Hepatic stellate cell (primary cell): ENCODE measurements at places on chromosomes 3 and 15.
A peak's percentile ranks its signal among the peaks of the same experiment; 100 is the strongest.

- DNase-seq: no peak
Measured at GRCh38 chr3:14915636-14916222, 31.7 kb upstream of the NR2C2 start.

GRCh38 chr3:54427941-54428871, 305.9 kb downstream of the CACNA2D3 start:
- DNase-seq: peak; percentile 29

- DNase-seq: peak; percentile 81
Measured at GRCh38 chr15:29924750-29925149, 102.5 kb upstream of the TJP1 start.

GRCh38 chr3:9834520-9835380, 9.1 kb downstream of the RPUSD3 start:
- no peak for DNase-seq

- DNase-seq: no peak
Measured at GRCh38 chr3:176579711-176580185, 617.5 kb downstream of the TBL1XR1 start.

DNA sequence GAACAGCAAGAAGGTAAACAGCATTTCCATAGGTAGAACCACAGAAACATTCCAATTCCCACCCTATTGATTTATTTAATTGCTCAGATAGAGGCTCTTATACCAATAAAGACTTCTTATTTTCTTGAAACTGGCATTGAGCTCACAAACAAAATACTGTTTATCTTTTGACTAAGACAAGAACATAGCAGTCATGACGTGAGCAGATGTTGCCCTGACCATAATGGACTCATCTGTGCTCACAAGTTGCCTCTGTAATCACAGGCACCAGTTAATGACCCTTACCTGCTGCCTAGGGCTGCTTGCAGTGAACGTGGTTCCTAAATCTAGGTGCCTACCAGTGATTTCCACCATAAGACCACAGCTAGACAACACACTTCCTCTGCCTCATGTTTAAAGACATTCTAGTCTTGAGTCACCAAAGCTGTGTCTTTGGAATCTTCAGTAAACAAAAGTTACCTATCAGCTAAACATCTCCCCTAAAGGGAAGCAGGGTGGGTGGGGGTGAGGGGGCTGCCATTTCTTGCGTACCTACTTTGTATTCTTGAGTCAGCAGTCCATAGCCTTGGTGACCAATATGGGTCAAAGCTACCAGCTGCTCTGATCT, 2.1 kb downstream of the FYCO1 start:
- DNase-seq: no peak

GRCh38 chr3:175287361-175287963, 428.3 kb downstream of the NAALADL2 start:
- no peak for DNase-seq

GRCh38 chr3:193835414-193835813, 242.4 kb downstream of the OPA1 start:
- no peak for DNase-seq

GRCh38 chr3:149813367-149814281, 609 bp downstream of the RNF13 start:
- peak; percentile 13 for DNase-seq

- no peak for DNase-seq
Measured at GRCh38 chr3:103440539-103441203, 1005.9 kb downstream of the ZPLD1 start.

- no peak for DNase-seq
Measured at GRCh38 chr3:114111060-114111770, 54.7 kb downstream of the QTRT2 start.

- no peak for DNase-seq
Measured at GRCh38 chr15:44812029-44812517, 75.7 kb downstream of the TRIM69 start.

DNA sequence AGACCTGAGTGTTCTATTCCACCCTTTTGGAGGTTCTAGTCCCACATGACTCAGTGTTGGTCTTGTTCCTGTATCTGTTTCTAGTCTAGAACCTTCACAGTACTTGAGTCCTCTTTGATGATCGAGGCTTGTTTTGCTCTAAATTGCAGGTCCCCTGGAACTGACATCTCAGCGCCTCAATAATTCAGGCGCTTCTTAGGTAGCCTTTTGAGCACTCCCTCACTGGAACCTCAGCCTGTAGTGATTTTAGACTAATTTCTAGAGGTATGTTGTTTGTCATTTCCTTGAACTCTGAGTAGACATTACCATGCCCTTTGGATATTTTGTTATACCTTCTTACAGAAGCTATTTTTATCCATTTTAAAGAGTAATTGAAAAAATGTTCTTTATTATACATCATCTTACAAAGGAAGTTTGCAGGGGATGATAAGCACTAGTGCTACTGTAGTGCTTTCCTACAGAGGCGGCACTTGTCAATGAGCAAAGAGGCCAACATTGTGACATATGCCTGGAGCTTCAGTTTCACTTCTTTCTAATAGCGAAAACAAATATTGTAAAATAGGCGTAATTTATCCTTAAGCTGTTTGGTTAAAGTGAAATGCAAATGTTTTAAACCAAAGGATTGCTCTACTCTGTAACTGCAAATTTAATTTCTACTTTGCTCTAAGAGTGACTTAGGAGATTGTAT, 75.7 kb downstream of the EFL1 start:
- no peak for DNase-seq
